ENCODE measurements at places on chromosomes 6 and 20.

DNA sequence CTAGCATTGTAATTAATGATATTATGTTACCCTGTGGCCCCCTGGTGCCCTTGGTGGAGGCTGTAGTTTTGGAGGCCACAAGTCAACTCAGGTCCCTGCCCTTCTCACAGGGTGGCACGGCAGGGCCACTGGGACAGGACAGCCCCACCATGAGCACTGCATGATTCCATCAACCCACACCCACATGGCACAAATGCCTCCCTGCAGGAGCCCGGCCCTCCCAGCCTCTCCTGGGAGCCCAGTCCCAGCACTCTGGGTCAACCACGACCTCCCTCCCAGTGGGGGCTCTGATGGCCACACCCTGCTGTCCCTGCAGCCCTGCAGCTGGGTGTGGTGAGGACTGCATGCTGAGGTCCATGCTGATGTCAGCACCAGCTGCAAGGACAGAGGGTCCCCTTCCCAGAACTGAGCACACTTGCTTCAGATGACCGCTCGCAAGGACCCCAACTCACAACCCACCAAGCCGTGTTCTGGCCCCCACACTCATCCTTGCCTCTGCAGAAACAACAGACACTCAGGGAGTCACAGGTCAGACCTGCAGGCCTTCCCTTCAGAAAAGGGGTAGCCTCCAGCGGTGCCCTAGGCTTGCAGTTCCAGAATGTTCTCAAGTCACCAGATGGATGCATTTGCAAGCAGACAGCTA, 15.7 kb upstream of the CST7 start:
- DNase-seq = no peak

- no peak for DNase-seq
Observed at GRCh38 chr6:75299801-75300530, 15.4 kb upstream of the TMEM30A start.

DNA sequence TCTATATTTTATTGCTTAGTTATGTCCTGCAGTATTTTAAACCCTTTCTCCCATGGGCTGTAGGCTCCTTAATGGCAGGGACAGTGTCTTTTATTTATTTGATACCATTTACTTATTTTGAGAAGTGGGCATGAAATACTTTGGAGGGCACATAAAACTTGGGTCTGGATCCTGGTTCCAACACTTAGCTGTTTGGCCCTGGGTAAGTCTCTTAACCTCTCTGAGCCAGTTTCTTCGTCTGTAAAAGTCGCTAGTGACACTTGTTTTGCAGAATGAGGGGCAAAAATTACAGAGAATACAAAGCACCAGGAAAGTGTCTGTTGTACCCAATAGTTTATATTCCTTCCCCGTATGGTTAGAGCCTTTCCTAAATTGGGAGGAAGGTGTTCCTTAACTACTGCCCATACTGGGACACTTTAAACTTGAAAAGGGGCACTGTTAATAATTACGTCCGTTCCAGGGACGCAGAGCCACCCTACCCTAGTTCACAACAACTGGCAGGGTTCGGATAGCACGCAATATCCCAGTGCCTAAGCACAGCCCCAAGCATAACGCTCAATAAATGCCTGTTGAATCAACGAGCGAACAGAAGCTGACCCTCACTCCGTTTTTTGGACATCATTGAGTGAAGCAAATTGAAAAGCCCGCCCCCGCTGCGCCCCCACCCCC, 6.0 kb upstream of the ARMC12 start:
- no peak for DNase-seq

DNA sequence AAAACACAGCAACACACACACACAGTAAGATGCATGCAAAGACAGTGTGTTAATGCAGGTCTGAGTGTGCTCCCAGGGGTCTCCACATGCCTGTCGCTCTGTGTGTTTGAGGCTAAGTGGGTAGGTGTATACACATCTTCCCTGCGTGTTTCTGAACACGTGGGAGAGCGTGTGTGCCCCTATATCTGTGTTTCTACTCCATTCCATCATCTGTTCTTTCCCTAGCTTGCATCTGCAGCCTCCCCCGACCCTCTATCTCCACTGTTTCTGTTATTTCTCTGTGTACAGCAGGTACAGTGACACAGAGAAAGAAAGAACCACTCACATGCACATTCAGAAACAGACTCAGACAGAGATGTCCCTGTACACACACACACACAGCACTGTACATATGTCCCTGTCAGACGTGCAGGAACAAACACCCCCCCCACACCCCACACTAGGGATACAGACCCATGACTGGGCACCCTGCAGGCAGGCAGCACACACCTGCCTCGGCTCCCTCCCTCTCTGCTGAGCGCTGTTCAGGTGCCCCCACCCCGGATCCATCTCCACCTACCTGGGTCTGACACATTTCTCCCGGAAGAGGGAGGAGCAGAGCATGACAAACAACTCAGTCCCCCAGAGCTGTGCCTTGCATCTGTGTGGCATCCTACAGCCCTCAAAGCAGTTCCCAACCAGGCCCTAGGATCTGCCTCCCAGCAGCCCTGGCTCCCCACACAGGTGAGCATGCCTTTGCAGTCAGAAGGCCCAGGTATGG, 27.6 kb downstream of the KCNK15 start:
- DNase-seq = no peak

DNA sequence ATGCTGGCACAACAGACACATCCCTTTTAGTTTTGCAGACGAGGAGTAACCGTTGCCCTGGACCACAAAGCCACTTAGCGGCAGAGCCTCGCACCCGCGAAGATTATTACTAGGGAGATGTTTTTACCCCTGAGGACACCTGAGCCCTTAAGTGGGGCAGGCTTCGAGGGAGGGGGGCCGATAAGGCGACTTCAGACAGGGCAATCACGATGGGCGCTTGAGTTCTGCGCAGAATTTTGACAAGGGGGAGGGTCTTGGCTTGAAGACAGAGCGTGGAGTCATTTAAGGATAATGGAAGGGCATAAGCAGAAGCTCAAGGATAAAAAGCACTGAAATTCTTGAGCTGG, 650 bp upstream of the TTK start:
- DNase-seq = peak; percentile 55

DNA sequence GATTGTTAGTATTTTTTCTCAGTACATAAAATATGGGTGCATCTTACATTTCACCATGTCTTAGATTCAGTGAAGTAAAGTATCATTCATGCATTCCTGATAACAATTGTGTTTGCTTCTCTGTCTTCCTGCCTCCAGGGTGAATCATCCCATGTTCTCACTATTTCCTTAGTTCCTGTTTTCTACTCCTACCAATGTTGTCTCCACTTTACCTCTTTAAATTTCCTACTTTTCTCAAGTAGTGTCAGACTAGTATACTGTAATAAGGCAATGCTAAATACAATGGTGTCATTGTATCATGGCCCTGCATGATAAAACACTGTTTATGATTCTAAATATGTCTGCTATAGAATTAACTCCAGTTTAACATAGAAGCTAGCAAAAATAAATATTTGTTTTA, 37.4 kb upstream of the GABRR1 start:
- no peak for DNase-seq

DNA sequence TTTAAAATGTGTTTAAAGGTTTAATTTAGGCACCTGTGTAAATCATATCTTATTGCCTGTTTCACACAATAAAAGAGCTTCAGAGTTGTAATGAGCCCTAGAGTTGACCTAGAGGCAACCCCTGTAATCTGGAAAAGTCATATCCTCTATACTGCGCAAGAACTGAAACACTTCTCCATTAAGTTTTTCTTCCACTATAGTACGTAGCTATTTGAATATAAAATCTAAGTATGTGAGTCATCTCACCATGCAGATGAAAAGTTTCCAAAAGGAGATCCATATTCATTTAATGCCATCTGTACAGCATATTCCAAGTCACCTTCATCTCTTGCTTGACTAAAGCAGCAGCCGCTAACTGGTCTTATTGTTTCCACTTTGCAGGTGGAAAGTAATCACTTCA, 26.0 kb upstream of the TAAR1 start:
- no peak for DNase-seq

GRCh38 chr6:133099573-133099972, 141.6 kb upstream of the EYA4 start:
- DNase-seq = no peak

DNA sequence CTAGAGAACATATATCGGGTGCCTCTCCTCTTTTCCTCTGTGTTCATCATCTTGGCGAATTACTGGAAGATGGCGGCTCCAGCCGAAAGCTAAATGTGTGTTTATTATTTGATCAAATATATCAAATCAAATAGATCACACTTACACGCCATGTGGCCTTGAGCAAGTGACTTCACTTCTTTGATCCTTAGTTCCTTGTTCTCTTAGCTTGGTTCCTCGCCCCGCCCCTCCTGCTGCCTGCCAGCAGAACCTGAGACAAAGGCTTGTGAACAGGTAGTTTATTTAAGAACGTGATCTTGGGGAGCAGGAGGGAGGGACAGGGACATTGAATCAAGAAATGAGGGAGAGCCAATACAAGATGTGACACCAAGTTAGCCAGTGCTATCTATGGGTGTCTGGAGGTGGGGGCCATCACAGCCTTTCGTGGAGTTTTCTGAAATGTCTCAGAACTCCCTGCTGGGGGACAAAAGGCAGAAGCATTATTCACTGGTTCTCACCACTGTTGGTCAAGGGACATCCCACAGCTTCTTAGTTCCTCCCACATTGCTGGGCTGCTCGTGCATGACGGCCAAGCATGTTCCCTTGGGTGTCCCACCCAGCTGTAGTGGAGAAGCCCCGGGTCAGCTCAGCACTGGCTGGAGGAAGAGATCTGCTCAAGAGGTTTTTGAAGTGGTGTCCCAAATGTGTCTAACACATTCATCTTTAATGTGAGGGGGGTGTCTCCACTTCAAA, 44.9 kb upstream of the RNF24 start:
- no peak for DNase-seq

Measured in NCI-H187 (cell line).